ENCODE measurements at places on chromosomes 6 and 20.

DNA sequence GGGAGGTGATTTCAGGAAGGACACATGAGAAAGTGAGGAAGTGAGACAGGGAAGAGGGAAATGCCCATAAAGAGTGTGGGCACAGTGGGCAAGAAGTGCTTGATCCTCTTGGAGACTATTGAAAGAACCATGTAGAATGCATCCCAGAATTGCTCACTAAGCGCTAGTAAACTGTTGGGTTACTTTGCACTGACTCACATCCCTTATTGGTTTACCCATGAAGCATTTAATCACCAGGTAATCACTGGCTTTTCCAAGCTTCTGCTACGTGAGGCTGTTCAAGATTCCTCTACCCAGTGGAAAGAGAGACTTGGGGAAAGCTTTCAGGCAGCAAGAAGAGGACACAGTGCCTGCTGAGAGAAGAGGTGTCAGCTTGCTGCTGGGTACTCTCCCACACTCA, 410.0 kb upstream of the JAG1 start:
- DNase-seq, result no peak

DNA sequence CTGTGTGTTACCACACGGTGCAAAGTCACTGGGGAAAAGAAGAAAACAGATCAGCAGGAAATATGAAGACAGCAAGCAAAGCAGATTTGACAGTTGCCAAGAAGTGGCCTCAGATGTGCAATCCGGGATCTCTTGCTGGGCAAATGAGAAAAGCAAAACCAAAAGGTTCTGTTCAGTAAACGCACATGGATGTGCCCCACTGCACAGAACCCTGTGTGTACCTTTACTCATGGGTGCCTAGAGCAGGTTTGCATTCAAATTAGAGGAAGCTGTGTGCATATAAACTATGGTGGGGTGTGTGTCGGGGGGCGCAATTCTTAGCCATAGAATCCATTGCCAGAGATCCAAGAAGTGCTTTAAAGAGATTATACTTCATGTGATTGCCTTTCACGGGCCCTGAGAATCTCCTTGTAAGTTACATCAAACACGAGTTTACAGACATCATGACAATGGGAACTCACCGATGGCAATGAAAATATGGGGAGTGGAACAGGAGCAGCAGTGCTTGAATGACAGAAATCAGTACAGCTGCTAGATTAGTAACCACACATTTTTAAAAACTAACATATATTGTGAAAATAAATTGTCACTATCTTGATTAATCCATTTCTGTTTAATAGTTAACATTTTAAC, 154.3 kb downstream of the ADGRG6 start:
- DNase-seq, result no peak

DNA sequence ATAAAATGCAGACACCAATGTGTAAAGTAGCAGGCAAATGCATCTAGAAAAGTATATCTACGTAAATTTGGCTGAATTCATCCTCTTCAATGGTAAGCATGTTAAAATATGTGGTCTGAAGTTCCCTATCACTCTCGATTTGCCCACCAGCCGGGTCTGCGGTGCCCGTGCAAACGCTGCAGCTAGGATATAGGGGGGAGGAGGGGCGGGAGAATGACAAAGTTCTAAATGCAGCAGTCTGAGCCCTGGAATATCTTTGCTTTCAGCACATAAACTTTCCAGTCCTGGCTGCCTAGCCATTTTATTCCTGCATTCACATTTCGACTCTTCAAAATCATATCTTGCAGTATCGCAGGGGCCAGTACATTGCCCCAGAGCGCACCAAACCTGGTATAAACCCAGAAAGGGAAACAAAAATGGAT, 708 bp downstream of the NRN1 start:
- DNase-seq, result no peak

DNA sequence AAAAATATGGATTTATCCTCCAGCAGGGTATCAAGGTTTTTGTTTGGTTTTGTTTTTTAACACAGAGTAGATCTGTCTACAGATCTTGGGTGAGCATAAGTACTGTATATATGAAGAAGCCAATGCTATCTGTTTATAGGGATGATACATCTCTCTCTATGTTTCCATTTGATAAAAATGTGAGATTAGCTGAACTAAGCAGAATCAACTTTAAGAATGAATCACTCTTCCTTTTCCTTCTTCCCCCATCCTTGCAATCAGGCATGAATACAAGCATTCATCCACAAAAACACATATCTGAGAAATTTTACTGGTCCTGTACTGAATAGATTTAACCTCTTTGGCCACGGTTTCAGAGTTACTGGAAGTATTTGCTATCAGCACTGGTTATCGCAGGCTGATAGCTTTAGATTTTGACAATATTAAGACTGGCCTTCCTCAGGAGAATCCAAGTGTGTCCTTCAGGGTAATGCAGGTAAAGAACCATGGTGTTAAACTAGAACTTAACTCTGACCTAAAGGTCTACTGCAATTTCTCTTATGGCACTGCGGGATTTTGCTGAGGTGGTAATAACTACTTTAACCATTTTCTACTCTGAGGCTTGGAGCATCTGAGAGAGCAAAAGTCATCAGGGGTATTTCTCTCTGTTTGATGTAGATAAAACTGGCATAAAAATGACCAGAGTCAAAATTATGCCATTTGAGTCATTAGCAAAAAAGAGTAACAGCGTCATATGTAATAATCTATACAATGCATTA, 1.5 kb downstream of the SNAP25 start:
- no peak for DNase-seq

DNA sequence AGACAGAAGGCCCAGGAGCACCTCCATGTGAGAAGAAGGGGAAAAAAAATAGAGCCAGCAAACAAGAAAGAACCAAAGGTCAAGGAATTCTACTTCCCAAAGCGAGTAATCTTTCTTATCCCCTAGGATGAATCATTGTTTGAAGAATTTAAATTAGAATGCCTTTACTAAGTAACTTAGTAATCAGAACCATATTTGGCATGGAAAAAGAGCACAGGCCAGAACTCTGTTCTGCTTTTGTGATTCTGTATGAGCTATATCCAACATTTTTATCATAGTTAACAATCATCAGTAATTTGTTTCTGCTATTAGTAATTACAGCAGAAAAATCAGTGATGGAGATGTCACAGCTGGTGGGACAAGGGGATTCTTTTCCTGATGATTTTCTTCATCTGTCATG, 228.8 kb upstream of the FAM83B start:
- DNase-seq, result no peak

DNA sequence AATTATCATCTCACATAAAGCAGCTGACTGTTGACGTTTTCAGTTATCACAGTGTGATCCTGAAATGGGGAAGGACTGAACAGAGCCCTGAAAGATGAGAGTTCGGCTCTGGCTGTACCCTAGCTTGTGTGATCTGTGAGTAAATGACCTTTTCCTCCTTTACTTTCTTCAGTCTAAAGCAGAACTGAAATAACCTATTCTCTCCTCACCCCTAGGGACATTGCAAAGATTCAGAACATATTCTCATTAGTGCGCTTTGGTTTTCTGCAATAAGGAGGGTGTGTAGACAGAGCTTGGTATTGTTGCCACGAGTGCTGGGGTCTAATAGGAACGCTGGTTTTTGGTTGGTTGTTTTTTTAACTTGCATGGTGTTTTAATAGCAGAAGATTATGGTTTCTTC, 16.7 kb downstream of the FARS2 start:
- no peak for DNase-seq

- DNase-seq, result no peak
Observed at GRCh38 chr6:56404599-56404998, 157.2 kb upstream of the COL21A1 start.

DNA sequence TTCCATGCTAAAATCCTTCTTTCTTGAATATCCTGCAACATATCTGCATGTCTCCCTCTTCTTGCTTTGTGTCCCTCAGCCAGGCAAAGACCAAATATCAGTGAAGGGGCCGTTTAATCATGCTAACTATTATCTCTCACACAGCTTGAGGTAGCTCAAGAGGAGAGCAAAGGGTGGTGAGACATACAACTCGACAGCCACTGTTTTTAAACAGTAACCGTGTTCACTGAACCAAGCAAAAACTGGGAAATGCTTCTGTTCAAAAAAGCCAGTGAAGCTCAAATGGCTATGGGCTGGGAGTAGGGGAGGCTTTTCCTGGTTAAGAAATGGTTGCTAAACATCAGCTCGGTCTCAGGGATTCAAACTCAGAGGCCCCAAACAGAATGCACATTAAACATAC, 83.4 kb downstream of the MAP7 start:
- no peak for DNase-seq

GRCh38 chr20:48816282-48817205, 11.3 kb downstream of the PREX1 start:
- no peak for DNase-seq

DNA sequence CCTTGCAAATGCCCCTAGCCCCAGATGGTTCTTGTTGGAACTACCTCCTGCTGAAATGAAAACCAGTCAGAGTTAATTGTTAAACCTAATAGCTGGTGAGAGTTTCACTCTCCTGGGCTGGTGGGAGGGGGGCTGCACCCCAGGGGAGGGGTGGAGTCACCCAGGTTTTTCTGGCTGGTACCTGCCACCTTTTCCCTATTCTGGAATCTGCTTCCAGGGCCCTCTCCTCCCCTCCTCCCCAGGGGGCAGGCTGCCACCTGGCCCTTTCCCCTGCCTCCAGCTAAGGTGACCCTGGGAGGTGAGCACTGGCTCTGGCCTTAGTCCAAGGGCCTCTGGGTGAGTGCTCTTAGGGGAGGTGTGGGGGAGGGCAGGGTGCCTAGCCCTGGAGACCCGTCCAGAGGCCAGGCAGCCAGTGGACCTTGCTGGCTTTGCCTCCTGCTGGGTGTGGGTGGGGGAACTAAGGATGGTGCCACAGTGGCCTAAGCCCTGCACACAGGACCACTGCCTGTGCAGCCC, 48.8 kb upstream of the EPB41L1 start:
- DNase-seq, result no peak

- no peak for DNase-seq
Observed at GRCh38 chr6:132231121-132231884, 170.0 kb downstream of the MOXD1 start.

DNA sequence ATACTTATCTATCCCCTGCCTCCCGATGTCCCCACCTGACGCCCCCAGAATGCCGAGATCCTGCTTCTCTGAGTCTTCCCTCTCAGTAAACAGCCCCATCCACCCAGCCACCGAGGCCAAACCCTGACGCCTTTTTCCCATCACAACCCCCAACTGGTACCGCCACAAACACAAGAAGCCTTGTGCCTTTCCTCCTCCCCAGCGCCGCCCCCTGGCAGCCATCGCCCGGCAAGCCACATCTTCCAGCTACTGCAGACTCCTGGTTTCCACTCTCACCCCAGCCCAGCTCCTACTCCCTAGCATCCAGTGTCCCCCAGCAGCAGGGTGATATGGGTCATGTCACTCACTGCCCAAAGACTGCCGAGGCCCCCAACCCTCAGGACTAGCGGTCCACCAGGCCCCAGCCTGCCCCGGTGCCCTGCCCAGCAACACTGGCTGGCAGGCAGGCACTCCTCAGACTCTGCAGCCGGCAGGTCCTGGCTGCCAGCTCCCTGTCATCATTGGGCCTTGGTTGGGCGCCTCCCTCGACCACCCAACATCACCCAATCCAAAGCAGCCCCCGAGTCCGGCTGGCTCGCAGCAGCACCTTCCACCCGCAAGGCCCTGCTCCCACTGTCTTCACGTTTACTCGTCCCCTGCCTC, 11.2 kb downstream of the TCFL5 start:
- no peak for DNase-seq

GRCh38 chr6:121548131-121548530, 112.7 kb downstream of the GJA1 start:
- DNase-seq, result no peak

GRCh38 chr6:32133786-32134185, 3.7 kb upstream of the FKBPL start:
- DNase-seq, result no peak

DNA sequence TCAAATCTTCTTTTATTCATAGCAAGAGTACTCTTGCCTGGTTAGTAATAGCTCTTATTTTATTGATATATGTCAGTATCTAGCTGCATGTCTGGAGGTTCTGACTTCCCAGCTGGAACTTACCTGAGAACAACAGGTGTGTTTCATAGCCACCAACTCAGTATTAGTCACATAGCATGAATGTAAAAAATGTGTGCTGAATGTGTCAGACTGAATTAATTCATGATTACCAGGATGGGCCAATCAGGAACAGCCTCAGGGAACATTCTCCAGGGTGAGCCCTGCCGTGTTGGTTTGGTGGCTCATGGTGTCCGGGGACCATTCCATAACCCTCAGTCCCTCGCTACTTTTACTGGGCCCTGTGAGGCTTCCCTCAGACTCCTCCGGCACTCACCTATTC, 99.7 kb downstream of the TULP4 start:
- no peak for DNase-seq

GRCh38 chr6:138979813-138980668, 8.0 kb downstream of the REPS1 start:
- no peak for DNase-seq
